ENCODE measurements at places on chromosomes 11 and 22.

GRCh38 chr11:23509023-23509422 lies 648.7 kb upstream of the CCDC179 start:
- DNase-seq, result no peak

DNA sequence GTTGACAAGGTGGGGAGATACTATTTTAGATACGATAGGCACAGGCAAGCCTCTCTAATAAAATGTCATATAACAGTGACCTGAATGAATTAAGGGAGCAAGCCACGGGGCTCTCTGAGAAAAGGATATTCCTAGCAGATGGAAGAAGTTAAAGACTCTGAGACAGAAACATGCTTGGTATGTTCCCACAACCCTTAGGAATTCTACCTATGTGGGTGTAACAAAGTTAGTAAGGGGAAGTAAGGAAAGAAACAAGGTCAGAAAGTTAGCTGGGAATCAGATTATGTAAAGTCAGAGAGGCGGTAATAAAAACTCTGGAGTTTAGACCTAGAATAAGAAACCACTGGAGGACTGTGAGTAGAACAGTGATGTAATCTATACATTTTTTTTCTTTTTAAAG lies 59.7 kb upstream of the GDPD4 start:
- DNase-seq, result no peak

DNA sequence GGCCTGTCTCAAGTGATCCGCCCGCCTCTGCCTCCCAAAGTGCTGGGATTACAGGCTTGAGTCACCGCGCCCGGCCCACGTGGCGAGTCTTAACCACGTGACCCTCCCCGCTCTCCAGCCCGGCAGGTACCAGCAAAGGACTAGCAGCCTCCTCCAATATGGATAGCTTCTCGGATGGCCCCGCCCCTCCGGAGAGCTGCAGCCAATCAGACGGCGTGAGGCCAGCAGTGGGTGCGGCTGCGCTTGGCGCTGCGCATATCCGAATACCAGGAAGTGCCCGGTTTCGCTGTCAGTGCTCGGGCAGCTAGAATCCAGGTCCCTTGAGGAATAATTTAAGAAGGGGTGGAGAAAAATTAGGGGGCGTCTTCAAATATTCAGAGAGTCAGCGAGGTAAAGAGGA lies 14.7 kb upstream of the PISD start:
- DNase-seq, result no peak

DNA sequence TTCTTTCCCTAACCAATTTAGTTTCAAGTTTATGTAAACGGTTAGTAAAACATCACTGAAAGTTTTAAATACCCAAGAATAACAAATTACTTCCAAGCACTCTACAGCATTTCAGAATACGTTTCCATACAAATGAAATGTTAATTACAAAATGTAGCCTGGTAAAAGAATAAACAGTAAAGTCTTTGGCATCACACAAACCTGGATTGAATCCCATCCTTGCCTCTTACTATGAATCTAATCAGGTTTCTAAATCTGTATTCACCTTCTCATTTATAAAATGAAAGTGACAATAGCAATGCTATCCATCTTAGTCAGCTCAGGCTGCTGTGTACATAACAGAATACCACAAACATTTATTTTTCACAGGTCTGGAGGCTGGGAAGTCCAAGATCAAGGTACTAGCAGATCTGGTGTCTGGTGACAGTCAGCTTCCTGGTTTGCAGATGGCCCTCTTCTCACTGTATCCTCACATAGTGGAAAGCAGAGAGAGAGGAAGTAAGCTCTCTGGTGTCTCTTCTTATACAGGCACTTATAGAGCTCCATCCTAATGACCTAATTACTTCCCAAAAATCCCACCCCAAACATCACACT lies 19.2 kb downstream of the FAM168A start:
- no peak for DNase-seq

GRCh38 chr11:97937501-97937900 lies 1083.2 kb upstream of the CNTN5 start:
- no peak for DNase-seq

DNA sequence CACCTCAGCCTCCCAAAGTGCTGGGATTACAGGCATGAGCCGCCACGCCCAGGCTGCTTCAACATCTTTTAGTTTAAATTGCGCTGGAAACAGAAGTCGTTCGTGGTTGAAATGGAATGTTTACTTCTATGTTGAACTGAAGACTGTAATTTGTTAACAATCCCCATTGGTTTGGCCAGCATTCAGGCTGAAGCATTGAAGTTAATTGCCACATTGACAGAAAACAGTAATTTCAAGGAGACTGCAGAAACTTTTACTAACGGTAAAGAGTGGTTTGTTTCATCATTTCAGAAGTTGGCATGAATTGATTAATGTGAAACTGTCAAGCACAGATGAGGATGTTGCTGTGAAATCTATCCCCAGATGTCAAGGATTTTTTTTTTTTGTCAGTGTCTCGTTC lies 14.2 kb downstream of the AP5B1 start:
- DNase-seq, result no peak

GRCh38 chr11:117633186-117633754 lies 163.7 kb downstream of the DSCAML1 start:
- no peak for DNase-seq

- DNase-seq, result no peak
Observed at GRCh38 chr11:9512370-9513019, 51.7 kb downstream of the ZNF143 start.

- DNase-seq, result no peak
Observed at GRCh38 chr11:39860931-39861330, 1598.5 kb downstream of the LRRC4C start.

- no peak for DNase-seq
Observed at GRCh38 chr11:14555818-14556217, 35.6 kb upstream of the PSMA1 start.

- no peak for DNase-seq
Observed at GRCh38 chr11:124150684-124151083, 32.5 kb upstream of the OR10D3 start.

DNA sequence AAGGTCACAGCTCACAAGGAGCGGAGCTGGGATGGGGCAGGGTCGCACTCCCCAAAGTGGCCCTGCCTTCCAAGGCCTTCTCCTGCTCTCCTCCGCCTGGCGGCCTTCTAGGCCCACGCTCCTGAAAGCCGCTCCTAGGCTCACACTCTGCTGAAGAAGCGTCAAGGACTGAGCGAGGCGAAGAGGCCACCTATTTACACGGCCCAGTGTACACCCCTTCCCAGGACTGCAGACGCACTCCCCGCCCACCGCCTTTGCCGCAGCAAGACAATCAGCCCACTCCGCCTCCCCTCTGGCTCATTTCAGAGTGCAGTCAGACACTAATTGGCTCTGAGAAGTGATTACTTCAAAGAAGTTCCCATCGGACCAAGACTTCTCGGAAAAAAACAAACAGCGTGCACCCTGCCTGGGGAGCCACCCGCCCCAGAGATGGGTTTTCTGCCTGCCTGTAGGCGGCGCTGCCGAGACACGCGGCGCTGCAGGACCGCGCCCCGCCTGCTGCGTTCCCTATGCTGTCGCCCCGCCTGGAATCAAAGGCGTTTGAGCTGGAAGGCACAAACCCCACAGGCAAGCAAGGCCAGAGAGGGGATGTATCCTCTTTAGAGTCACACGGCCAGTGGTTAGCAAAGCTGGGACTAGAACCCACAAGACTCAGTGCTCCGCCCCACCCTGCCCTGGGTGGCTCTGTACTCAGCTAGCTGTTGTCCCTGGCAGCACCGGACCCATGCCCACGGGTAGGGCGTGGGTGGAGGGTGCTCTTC lies 414.8 kb downstream of the BUD13 start:
- no peak for DNase-seq

- DNase-seq, result no peak
Observed at GRCh38 chr11:124861670-124862069, 3.6 kb upstream of the ROBO3 start.

DNA sequence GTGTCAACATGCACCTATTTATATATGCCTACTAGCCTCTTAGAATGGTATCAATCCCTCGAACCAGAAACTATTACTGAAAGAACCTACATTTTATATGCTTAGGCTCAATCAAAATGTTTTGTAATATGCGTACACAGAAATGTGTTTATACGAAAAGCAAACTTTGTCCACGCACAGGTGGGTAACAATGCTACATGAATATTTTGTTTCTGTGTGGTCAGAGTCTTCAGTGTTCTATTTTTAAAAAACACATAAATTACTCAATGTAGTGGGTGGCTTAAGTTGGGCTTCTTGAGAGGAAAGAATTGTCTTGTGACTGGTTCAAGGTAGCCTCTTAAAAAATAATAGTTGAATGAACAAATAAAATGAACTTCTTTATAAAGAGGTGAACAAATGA lies 46.1 kb downstream of the SYTL2 start:
- no peak for DNase-seq

DNA sequence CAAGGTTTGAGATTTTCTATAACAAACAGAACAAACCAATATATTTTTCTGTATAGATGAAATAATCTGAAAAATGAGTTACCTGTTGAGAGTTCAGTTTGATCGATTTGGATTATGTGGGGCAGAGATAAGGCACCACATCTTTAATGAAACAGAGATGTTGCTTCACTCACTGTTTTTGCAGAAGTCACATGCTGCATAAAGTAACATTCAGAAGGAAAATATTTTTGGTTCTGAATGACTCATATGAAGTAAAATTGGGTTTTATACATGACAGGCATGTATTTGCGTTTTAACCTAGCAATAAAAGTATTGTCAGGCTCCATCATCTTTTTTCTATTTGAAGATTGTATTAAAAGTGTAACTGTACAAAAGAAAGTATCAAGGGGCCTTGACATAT lies 77.8 kb downstream of the BBOX1 start:
- no peak for DNase-seq

DNA sequence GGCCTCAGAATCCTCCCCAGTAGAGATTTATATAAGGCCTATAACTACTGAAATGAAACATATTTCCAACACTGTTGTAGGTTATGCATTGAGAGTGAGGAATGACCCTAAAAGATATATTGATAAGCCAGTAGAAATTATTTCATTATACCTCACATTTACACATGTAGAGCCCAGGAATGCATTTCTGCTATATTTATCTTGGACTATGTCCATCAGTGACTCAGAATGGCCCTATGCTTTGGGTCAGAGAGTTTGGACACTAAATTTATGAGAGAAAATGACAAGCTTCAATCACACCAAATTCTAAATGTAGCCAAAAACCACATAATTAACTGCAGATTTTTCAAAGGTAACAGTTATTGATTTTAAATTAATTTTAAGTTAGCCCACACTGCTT lies 761.9 kb downstream of the DLG2 start:
- DNase-seq, result no peak

- no peak for DNase-seq
Observed at GRCh38 chr11:2296913-2297622, 4.7 kb downstream of the C11orf21 start.

DNA sequence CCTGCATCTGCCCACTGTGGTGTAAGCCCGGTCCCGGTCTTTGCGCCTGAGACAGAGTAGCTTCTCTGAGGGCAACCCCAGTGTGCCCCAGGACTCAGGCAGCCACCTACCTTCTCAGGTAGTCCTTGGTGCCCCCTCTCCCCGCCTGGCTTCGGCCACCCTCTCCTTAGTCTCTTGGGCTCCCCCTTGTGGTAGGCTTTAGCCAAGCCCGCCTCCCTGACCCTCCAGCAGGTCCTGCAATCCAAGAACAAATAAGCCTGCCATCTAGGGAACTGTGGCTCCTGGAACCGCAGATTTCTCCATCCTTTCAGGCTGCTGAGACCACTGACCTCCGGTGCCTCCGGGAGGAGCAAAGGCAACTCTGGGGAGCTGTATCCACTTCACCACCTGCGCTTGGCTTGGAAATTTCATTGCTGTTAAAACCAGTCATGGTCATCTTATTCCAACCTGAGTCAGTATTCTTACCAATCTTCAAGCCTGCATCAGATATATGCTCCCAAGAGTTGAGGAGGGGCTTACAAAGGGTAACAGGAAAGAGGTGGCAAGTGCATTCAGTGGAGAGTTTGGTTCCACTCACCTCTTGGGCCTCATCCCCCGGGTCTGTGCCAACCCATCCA lies 52.8 kb upstream of the TENM4 start:
- no peak for DNase-seq

DNA sequence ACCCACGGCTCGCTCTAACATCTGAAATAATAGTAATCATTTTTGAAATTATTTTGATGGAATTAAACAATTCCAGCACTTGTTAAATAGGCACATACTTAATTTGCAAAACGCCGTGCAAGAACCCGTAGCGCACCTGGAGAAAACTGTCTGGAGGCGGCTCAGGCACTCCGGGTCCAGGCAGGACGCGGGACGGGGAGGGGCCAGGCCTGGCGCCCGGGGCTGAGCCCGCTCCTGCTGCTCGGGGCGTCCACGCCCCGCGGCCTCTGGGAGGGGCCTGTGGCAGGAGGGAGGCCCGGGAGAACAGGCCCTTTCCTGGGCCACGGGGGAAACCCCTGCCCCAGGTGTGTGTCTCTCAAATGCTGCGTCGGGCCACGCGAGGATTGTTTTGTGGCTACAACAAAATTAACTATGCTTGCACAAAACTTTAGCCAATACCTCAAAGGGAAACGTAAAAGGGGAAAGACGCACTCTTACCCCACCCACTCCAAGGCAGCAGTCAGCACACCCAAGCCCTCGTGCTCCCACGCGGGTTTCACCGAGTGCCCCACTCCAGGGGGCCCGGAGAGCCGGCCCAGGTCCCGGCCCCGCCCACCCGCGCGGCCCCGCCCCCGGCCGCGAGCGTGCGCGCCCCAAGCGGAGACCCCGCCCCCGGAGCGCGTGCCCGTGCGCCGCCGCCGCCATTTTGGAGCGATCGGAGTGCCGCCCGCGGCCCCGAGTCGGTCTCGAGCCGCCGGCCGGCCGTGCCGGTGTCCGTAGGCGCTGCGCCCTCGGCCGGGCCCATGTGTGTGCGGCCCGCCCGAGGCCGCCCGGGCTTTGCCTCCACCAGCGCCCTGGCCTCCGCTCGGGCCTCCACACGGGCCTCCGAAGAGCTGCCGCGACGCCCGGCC lies at the start of gene PPP6R2:
PPP6R2 (plus strand) TSS at position 677 of the 890 bp plus-strand sequence. CDS start 50,582 bp downstream, outside the sequence.
- DNase-seq, result no peak

DNA sequence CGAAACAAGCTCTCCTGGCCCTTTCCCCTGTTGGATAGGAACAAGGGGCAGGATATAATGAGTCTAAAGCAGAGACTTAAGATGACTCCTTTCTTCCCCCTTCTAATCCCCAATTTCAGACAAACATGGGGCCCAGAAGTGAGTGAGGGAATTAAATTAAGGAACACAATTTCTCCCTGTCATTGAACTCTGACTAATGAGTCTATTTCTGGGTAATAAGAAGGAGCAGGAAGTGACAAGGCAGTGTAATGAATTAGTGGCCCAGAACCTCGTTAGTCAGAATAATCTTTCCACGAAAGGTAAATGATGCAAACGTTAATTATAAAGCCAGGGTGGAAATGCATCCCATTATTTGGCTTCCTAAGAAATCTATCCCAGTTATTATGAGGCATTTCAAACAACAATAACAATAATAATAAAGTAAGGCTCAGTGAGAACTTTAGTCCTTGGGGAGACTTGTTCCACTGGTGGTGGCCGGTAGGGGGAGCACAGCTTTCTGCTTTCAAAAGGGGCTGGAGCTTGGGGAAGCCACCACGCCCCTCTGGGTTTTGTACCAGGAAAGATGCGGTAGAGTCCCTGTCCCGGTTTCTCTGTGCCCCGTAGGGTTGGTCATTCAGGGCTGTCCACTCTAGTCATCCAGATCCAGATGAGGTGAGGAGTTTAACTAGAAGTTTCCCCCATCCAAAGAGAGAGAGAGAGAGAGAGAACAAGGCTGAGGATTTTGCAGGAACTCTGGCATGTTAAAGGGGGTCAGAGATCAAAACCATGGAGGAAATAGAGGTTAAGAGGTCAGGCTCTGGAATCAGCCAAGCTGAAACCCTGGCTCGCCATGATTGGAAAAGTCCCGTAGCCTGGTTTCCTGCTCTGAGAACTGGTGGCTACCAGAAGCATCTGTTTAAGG lies 298.3 kb downstream of the NTM start:
- no peak for DNase-seq
